ENCODE measurements at places on chromosomes 13 and 19.

DNA sequence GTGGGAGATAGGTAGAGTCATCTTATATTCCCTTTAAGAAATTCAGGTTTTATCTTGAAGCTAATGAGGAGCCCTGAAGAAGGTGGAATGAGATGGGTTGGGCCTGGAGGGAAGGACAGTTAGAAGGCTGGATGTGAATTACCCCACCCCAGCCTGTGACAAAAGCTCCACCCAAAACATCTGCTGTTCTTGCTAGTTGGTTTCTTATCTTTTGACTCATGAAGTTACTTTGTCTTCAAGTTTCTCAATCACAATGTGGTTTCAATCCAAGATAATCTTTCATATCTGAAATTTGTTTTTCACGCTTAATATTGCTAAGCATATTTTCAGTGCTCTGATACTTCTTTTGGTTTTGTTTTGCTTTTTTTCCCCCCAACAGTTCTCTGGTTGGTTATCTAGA lies 38.3 kb upstream of the HMGB1 start:
- peaks cover 5% of the 10 kb centered on the region for H3K4me1 ChIP-seq
- no peak for DNase-seq
- no peaks in the 10 kb centered on the region for H3K36me3 ChIP-seq
- H3K27me3 ChIP-seq = no peaks in the 10 kb centered on the region
- H3K27ac ChIP-seq = no peak overlapping the region

DNA sequence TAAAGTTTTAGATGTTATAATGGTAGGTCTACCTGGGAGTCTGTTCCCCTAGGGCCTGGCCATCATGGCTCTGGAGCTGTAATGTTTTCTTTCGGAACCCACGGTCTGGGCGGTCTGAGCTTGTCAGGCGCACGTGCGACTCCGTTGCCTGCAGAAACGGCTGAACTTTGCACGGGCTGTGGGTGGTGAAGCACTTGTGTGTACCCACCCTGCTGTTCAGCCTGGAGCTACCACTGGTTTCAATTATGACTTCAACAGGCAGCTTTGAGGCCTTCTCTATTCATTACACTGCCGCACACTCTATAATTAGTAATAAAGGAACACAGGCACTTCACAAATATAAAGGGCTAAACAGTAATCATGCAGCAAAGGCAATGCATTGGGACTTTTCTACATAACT lies 6.0 kb downstream of the PCDH8 start:
- no peak for DNase-seq
- H3K27ac ChIP-seq = no peak overlapping the region
- no peaks in the 10 kb centered on the region for H3K4me1 ChIP-seq
- no peak overlapping the region for H3K4me3 ChIP-seq

GRCh38 chr19:4547303-4548237 lies 7.7 kb upstream of the LRG1 start:
- peaks cover 2% of the 10 kb centered on the region for H3K4me1 ChIP-seq
- H3K27ac ChIP-seq = no peak overlapping the region
- peaks cover 4% of the 10 kb centered on the region for H3K36me3 ChIP-seq
- H3K4me3 ChIP-seq = no peak overlapping the region

- DNase-seq = no peak
- peak overlapping the region; percentile 97 for H3K27ac ChIP-seq
- peaks cover 33% of the 10 kb centered on the region for H3K4me1 ChIP-seq
- H3K36me3 ChIP-seq = no peaks in the 10 kb centered on the region
- peak overlapping the region; percentile 52 for H3K4me3 ChIP-seq
Measured at GRCh38 chr19:5692723-5693194, 2.7 kb downstream of the RPL36 start.

- H3K36me3 ChIP-seq = no peaks in the 10 kb centered on the region
- no peak overlapping the region for H3K27ac ChIP-seq
- no peak for DNase-seq
- no peak overlapping the region for H3K4me3 ChIP-seq
- H3K4me1 ChIP-seq = peaks cover 2% of the 10 kb centered on the region
Measured at GRCh38 chr13:94854688-94855087, 142.3 kb upstream of the SOX21 start.

GRCh38 chr19:10461047-10461949 lies 41.0 kb downstream of the PDE4A start:
- H3K36me3 ChIP-seq = no peaks in the 10 kb centered on the region
- H3K27ac ChIP-seq = peak overlapping the region; percentile 32
- peak overlapping the region; percentile 77 for H3K4me3 ChIP-seq
- peaks cover 9% of the 10 kb centered on the region for H3K4me1 ChIP-seq
- DNase-seq = peak; percentile 83

DNA sequence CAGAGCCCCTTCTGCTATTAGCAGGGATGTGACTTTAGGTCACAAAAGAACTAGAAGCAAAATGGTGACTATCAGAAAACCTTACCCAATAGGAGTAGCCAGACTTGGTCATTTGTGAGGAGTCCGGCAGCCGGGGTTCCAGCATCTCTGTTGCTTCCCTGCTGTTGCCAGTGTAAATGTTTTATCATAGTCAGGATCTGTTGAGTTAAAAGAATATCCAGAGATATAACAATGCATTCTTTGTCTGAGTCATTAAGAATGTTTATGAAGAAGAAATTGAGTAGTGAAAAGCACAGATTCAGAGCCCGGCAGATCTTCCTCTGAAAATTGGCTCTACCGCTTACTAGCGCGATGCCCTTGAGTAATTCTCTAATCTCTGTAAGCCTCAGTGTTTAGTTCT lies 84.2 kb downstream of the COL4A2 start:
- H3K4me1 ChIP-seq = peaks cover 6% of the 10 kb centered on the region
- no peak overlapping the region for H3K27ac ChIP-seq
- peaks cover 3% of the 10 kb centered on the region for H3K36me3 ChIP-seq
- no peak overlapping the region for H3K4me3 ChIP-seq

DNA sequence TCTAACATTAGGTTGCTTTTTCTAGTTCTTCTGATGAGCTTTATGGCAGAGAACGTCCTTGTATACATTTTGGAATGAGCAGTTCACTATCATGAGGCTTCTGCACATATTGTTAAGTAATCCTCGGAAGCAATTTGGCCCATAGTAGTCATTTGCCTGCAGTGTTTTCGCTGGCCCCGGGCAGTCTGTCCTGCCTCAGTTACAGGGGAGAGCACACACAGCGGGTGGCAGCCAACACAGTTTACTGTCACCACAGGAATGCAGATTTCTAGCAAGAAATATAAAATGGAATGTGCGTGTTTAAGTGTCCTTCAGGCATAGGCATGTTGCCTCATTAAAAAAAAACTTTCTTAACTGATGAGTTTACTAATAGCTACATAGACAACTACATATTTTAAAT lies 71.5 kb upstream of the GJB6 start:
- H3K27me3 ChIP-seq = peaks cover 54% of the 10 kb centered on the region
- H3K4me1 ChIP-seq = no peaks in the 10 kb centered on the region
- no peak for DNase-seq
- H3K27ac ChIP-seq = no peak overlapping the region
- H3K4me3 ChIP-seq = no peak overlapping the region

- peak overlapping the region; percentile 83 for H3K4me3 ChIP-seq
- peak; percentile 98 for DNase-seq
- H3K4me1 ChIP-seq = peaks cover 55% of the 10 kb centered on the region
- peak overlapping the region; percentile 97 for H3K27ac ChIP-seq
- H3K27me3 ChIP-seq = no peaks in the 10 kb centered on the region
Measured at GRCh38 chr19:13986348-13986904, 19.7 kb downstream of the RFX1 start.

DNA sequence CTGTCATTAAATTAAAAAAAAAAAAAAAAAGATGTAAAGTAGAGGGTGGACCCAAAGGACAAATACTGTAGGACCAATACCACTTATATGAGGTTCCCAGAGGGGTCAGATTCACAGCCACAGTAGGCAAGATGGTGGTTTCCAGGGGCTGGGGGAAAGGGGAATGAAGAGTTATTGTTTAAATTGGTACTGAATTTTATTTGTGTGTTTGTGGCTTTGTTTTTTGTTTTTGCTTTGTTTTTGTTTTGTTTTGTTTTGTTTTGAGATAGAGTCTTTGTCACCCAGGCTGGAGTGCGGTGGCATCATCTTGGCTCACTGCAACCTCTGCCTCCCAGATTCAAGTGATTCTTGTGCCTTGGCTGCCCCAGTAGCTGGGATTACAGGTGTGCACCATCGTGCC lies 17.9 kb upstream of the LSM14A start:
- H3K36me3 ChIP-seq = no peaks in the 10 kb centered on the region
- peaks cover 2% of the 10 kb centered on the region for H3K4me1 ChIP-seq
- no peak overlapping the region for H3K4me3 ChIP-seq
- DNase-seq = no peak

GRCh38 chr19:48554385-48555091 lies 2.6 kb downstream of the SULT2B1 start:
- no peaks in the 10 kb centered on the region for H3K36me3 ChIP-seq
- H3K27ac ChIP-seq = no peak overlapping the region
- H3K4me1 ChIP-seq = peaks cover 2% of the 10 kb centered on the region
- H3K27me3 ChIP-seq = peaks cover 10% of the 10 kb centered on the region
- DNase-seq = no peak

GRCh38 chr13:110634558-110634957 lies 19.2 kb downstream of the NAXD start:
- H3K36me3 ChIP-seq = no peaks in the 10 kb centered on the region
- no peaks in the 10 kb centered on the region for H3K27me3 ChIP-seq
- peak overlapping the region; percentile 34 for H3K27ac ChIP-seq
- DNase-seq = no peak
- H3K4me1 ChIP-seq = peaks cover 16% of the 10 kb centered on the region
- peak overlapping the region; percentile 28 for H3K4me3 ChIP-seq

- H3K4me3 ChIP-seq = peak within 1 kb of the TSS; percentile 95
- peak within 1 kb of the TSS; percentile 75 for H3K27ac ChIP-seq
- no peaks in the 10 kb centered on the region for H3K27me3 ChIP-seq
- DNase-seq = peak; percentile 100
Measured at GRCh38 chr13:45341034-45341798, at the start of gene TPT1. Gene TPT1 (minus strand): TSS chr13:45341183. CDS start chr13:45341069, 114 bp downstream.

- H3K36me3 ChIP-seq = no peaks in the 10 kb centered on the region
- DNase-seq = no peak
- H3K4me3 ChIP-seq = no peak overlapping the region
- H3K27ac ChIP-seq = no peak overlapping the region
Measured at GRCh38 chr13:91240341-91240740, 107.1 kb upstream of the MIR17HG start.

- no peaks in the 10 kb centered on the region for H3K27me3 ChIP-seq
- H3K4me3 ChIP-seq = no peak overlapping the region
- H3K36me3 ChIP-seq = no peaks in the 10 kb centered on the region
- peaks cover 12% of the 10 kb centered on the region for H3K4me1 ChIP-seq
Measured at GRCh38 chr13:99698010-99698815, 196.9 kb downstream of the TM9SF2 start.

- no peak overlapping the region for H3K4me3 ChIP-seq
- H3K4me1 ChIP-seq = no peaks in the 10 kb centered on the region
- no peaks in the 10 kb centered on the region for H3K27me3 ChIP-seq
- no peak overlapping the region for H3K27ac ChIP-seq
- no peak for DNase-seq
Measured at GRCh38 chr13:95199896-95200295, 101.4 kb downstream of the ABCC4 start.

GRCh38 chr19:10431254-10431942 lies 11.1 kb downstream of the PDE4A start:
- H3K36me3 ChIP-seq = peaks cover 2% of the 10 kb centered on the region
- H3K27me3 ChIP-seq = peaks cover 7% of the 10 kb centered on the region
- H3K27ac ChIP-seq = peak overlapping the region; percentile 91
- no peak for DNase-seq

GRCh38 chr19:22607653-22608430 lies 26.3 kb upstream of the ZNF492 start:
- no peak overlapping the region for H3K4me3 ChIP-seq
- no peaks in the 10 kb centered on the region for H3K4me1 ChIP-seq
- H3K36me3 ChIP-seq = peaks cover 3% of the 10 kb centered on the region
- no peaks in the 10 kb centered on the region for H3K27me3 ChIP-seq

- DNase-seq = no peak
- H3K36me3 ChIP-seq = no peaks in the 10 kb centered on the region
- H3K4me1 ChIP-seq = peaks cover 2% of the 10 kb centered on the region
- peak overlapping the region; percentile 74 for H3K27ac ChIP-seq
- H3K4me3 ChIP-seq = no peak overlapping the region
Measured at GRCh38 chr19:4660993-4661392, 9.1 kb downstream of the MYDGF start.

GRCh38 chr19:10557603-10558197 lies 8.1 kb downstream of the KRI1 start:
- DNase-seq = no peak
- no peak overlapping the region for H3K4me3 ChIP-seq
- peaks cover 2% of the 10 kb centered on the region for H3K36me3 ChIP-seq
- no peak overlapping the region for H3K27ac ChIP-seq

GRCh38 chr13:110265682-110266430 lies 41.1 kb downstream of the COL4A1 start:
- H3K4me3 ChIP-seq = no peak overlapping the region
- peaks cover 49% of the 10 kb centered on the region for H3K27me3 ChIP-seq
- no peak for DNase-seq
- H3K36me3 ChIP-seq = no peaks in the 10 kb centered on the region

DNA sequence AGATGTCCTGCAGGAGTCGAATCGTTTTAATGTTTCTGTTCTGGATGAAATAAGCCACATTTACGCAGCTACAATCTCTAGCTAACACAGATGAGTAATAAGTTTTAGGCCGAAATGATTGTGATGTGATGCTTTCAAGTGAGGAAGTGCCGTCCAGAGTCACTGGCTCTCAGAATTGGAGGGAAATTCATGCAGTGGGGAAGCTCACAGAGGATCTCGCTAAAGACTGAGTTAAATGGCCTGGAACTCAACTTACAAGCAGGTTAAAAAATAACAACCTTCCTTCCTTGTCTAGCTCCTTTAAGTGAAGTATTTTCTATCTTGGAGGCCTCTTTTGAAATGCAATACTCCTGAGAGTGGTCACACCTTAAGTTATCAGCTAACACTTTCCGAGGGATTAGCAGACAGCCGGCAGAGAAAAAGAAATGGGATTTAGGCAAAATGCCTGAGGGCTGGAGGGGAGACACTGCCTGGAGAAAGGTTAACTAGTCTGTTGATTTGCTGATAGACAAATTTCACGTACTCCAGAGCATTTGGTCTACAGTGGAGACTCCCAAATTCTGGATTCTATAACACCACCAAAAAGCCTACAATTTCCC lies 74.2 kb downstream of the IRS2 start:
- H3K27ac ChIP-seq = no peak overlapping the region
- H3K36me3 ChIP-seq = peaks cover 2% of the 10 kb centered on the region
- H3K27me3 ChIP-seq = peaks cover 32% of the 10 kb centered on the region
- no peaks in the 10 kb centered on the region for H3K4me1 ChIP-seq
- no peak for DNase-seq

DNA sequence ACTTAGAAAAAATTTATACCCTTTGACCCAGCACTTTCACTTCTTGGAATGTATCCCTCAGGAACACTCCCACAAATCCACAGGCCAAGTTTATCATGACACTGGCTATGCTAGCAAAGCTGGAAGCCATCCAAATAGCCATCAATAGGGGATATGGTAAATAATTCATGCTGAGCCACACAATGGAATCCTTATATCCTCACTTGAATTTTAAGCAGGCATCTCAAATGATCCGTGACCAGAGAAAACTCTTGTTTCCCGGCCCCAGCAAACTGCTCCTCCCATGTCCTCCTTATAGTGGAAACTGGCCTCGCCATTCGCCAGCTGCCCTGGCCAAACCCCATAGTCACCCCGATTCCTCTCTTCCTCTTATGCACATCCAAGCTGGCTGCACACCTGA lies 37.6 kb downstream of the GRIK5 start:
- no peak for DNase-seq
- H3K27ac ChIP-seq = no peak overlapping the region
- peaks cover 38% of the 10 kb centered on the region for H3K27me3 ChIP-seq

- DNase-seq = peak; percentile 61
- H3K27me3 ChIP-seq = peaks cover 36% of the 10 kb centered on the region
- peak overlapping the region; percentile 36 for H3K4me3 ChIP-seq
Measured at GRCh38 chr13:26698392-26699196, 62.0 kb downstream of the GPR12 start.

- DNase-seq = no peak
- no peaks in the 10 kb centered on the region for H3K36me3 ChIP-seq
- H3K27ac ChIP-seq = no peak overlapping the region
- no peak overlapping the region for H3K4me3 ChIP-seq
- no peaks in the 10 kb centered on the region for H3K27me3 ChIP-seq
Measured at GRCh38 chr19:1912760-1913505, 7.7 kb downstream of the ADAT3 start.
